ENCODE measurements at places on chromosomes 3 and 15.

DNA sequence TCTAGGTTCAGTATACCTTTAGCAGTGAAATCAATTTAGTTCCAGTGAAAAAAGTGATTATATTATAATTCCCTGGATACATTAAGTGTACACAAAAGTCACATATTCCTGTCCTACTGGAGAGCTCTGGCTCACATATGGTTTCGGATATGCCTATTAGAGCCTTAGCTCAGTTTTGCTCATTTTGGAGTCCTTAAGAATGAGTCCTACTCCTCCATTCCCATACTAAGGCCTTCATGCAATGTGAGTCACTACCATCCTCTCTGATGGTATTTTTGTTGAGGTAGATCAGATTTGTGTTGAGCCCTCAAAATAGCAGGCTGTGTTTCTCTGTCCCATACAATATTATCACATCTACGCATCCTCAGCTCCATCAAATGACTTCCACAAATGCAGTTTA lies 294.2 kb upstream of the COL8A1 start:
- no peak for DNase-seq

GRCh38 chr15:88882785-88883184 lies 12.6 kb downstream of the HAPLN3 start:
- no peak for DNase-seq

GRCh38 chr15:86125775-86126174 lies 46.1 kb downstream of the AGBL1 start:
- no peak for DNase-seq

DNA sequence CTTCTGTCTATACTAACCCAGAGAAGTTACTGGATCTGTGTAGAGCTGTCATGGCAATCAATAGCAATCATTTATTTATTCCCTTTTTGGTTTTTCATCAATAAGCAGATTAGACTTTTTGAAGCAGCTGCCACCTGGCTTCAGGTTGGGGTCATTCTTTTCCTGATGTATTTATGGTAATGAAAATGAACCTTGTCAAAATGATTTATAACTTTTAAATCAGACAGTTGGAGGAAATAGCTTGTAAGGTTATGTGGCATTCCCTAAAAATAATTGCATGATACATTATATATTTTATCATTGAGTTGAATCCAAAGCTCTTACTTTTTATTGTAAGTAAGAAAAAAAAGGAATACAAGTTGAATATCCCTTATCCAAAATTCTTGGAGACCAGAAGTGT lies 8.6 kb downstream of the TIPARP start:
- DNase-seq, result no peak

GRCh38 chr3:169895072-169895471 lies 16.3 kb upstream of the SAMD7 start:
- no peak for DNase-seq

GRCh38 chr3:139689122-139689521 lies 11.3 kb upstream of the NMNAT3 start:
- no peak for DNase-seq

GRCh38 chr3:48068886-48069285 lies 52.7 kb upstream of the MAP4 start:
- no peak for DNase-seq

- no peak for DNase-seq
These were observed 36.3 kb downstream of the CHDH start for GRCh38 chr3:53809764-53810400.

GRCh38 chr3:27544372-27544865 lies 60.2 kb upstream of the SLC4A7 start:
- DNase-seq, result no peak

- no peak for DNase-seq
These were observed 217.8 kb upstream of the CBLB start for GRCh38 chr3:106086636-106087035.
